ENCODE measurements at places on chromosomes 13 and 19.

GRCh38 chr13:98598043-98598442 is 21.1 kb upstream of the STK24 start:
- no peak for DNase-seq

GRCh38 chr13:110092831-110093247 is 214.1 kb downstream of the COL4A1 start:
- no peak for DNase-seq

DNA sequence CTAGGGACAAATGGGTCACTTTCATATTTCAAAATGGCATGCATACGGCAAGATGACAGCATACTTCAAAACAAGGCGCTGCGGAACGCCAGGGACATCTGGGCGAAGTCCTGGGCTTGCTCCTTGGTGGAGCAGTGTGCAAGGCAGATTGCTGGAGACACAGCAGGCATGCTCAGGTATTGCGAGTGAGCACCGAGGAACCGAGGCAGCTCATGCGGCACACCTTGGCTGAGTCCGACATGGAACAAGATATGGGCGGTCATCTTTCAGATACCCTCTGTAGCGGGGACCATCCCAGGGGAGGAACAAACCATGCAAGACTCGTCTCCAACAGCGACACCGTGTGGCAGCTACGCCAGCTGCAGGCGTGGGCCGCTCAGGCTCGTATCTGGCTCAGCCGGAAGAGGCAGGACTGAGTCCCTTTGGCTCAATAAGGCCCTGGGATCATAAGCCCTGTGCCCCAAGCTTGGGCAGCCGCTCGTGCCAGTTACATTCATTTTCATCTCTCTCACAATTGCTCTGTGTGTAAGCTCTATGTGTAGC is 112.4 kb downstream of the NUFIP1 start:
- no peak for DNase-seq

- no peak for DNase-seq
Observed at GRCh38 chr19:9531933-9532332, 6.5 kb downstream of the ZNF426 start.

GRCh38 chr13:29878101-29878500 is 27.7 kb upstream of the UBL3 start:
- no peak for DNase-seq

DNA sequence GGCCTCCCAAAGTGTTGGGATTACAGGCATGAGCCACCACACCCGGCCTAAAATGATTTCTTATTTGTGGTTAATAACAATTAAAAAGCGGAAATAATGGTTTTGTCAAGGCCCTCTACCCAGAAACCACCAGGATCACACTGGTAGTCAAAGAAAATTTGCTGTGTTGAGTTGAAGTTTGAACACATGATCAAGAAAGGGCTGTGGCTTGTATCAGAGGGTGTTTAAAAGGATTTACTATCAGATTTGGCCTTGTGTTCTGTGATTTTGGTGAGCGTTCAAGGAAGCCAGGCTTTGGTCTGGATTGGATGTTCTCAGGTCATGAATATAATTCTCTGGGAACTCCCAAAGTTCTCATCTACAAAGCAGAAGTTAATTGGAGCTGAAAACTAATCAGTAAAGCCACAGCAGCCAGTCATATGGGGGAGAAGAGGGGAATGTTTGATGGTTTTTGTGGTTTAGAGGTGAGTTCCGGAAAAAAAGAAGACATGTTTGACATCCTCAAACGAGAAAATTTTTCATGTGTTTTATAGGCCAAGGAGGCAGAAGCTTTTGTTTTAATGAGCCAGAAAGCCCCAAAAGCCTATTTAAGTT is 10.6 kb upstream of the ZNF556 start:
- no peak for DNase-seq

DNA sequence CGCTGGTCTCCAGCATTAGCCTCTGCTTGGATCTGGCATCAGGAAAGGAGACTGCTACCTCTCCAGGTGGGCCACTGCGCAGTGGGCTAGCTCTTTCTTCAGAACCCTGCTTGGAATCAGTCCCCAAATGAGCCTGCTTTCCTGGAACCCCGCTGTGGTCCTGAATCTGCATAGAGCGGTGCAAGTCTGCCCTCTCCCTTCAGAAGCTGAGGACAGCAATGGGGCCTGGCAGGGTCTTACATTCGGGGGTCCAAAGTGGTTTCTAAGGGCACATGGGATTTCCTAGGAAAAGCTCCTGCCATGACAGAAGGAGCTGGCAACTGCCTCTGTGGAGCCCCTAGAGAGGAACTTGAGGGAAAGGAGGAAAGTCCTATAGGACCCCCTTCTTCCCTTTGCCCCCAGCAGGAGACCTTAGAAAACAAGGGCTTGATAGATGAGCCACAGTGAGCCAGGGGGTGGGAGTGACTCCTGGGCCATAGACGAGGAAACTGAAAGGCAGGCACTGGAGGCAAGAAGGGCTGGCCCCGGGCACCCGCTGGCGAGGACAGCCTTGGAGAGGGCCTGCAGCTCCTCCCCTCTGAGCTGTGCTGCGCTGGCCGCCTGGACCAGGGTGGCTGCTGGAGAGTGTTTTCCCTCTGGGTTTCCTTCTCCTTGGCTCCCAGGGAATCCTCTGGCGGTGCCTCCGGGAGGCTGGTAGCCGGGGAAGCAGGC is 1.4 kb upstream of the VSTM2B start:
- no peak for DNase-seq

DNA sequence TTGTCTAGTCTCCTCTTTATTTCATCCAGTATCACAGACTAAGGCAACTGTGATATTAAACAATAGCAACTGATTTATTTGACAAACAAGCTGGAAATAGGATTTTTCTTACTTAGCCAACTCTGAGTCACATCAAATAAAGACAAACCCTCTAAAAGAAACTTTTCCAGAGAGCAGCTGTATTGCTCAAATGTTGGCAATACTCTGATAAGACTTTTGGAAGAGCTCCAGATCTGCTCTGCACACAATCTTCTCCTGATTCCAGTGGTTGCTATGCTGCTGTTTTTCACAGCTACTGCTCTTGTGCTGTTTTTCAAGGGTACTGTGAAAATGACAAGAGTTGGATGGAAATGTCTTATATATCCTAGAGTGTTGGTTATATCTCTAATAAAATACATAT is 1479.2 kb downstream of the SLITRK5 start:
- no peak for DNase-seq

- DNase-seq: no peak
Observed at GRCh38 chr19:45070861-45071544, 5.3 kb downstream of the ZNF296 start.

DNA sequence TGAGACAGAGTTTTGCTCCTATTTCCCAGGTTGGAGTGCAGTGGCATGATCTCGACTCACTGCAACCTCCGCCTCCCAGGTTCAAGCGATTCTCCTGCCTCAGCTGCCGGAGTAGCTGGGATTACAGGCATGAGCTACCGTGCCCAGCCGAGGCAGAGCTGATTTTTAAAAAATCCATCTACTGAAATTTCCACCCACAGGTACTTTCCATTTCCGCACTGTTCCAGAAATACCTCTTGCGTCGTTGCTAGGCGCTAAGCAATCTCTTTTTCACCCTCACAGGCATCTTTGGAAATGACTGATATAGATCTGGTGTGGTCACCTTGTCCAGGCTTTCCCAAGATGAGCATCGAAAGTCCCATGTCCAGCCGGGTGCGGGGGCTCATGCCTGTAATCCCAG is 9.4 kb downstream of the TMEM38A start:
- DNase-seq: no peak

DNA sequence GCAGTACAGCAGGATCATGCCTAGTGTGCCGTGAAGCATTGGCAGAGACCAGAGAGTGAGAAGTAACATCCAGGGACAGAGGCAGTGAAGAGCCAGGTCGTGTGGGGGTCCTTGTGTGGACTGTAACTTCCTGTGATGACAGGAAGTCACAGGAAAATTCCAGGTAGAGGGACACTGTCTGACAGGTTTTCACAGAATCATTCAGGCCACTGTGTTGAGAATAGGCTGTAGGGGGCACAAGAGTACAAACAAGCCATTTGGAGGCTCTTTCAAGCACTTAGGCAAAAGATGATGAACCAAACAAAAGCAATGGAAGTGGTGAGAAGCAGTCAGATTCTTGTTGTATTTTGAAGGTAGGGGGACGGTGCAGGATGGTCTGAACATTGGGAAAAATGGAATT is 46.4 kb downstream of the N4BP2L1 start:
- DNase-seq: no peak
